Activated T-cell treated with anti-CD3 and anti-CD28 coated beads, Interleukin-2, amount 50 U/mL, for 4 hours (primary cell): ENCODE measurements at places on chromosomes 7 and 10. TPM values are rescaled to one million over a fixed set of nuclear protein-coding genes. Genes with fewer than 3 reads are reported as not detected.

The C1QL3 gene
- total RNA-seq, result not detected

The MRC1 gene
- 0.14 TPM for total RNA-seq

The ACTA2 gene
- total RNA-seq, result 4.1 TPM

The TET1 gene
- 0.24 TPM for total RNA-seq

The CPN1 gene
- total RNA-seq, result not detected

The PLXDC2 gene
- 0.21 TPM for total RNA-seq
